ENCODE measurements at places on chromosomes 11 and 22.

DNA sequence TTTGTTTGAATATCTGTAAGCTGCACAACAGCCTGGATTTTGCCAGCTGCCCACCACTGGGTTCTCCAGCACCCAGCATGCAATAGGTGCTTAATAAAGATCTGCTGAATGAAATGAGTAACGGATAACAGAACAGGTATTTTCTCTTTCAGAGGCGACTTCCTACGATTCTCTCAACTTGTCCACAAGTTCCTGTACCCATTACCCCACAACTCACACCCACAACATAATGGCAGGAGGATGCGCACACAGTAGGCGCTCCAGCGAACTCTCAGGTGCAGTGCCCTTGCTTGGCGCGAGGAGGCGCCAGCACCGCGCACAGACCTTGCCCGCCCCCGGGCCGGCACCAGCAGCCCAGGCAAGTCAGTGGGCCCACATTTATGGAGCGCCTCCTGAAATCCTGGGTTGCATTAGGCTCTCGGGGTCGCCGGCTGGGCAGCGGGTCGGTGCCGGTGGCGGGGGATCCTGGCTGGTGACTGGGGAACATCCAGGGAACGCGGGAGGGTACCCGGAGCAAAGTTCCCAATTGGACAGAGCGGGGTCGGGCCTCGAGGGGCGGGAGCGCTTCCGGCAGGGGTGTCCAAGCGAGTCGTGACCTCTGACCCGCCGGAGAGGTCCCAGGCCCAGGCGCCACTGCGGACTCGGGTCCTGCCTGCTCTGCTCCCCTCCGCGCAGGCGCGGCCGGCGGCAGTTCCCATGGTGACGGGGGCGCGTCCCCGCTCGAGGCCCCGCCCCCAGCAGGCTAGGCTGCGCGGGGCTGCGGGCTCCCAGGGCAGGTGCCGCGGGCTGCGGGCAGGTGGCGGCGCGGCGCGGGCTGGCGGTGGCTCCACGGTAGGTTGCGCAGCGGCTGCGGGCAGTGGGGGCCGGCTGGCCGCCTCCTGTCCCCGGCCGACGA is at the start of gene KIAA1671:
KIAA1671 (plus strand) TSS at position 775 of the 895 bp plus-strand sequence. CDS start 75,284 bp downstream, outside the sequence.
- peak; percentile 96 for DNase-seq

DNA sequence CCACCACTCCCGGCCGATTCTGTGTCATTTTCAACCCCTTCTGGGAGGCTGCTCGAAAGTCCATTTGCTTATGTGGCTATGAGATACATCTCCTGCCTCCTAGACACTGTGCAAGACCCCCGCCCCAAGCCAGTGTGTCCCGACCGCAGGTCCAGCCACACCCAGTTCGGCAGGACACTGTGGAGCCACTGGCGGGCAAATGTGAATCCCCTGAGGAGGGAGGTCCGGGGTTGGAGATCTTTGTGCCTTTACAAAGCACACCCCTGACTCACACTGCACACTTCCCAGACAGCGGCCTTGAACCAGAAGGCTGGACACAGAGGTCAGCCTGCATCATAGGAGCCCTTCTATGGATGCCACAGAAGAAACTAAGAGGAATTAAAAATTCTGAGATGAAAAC is 17.4 kb downstream of the FXYD6 start:
- DNase-seq, result no peak

GRCh38 chr11:109677876-109678275 is 255.9 kb downstream of the C11orf87 start:
- DNase-seq, result no peak

- DNase-seq, result no peak
Observed at GRCh38 chr11:1827931-1828330, 6.9 kb upstream of the SYT8 start.

DNA sequence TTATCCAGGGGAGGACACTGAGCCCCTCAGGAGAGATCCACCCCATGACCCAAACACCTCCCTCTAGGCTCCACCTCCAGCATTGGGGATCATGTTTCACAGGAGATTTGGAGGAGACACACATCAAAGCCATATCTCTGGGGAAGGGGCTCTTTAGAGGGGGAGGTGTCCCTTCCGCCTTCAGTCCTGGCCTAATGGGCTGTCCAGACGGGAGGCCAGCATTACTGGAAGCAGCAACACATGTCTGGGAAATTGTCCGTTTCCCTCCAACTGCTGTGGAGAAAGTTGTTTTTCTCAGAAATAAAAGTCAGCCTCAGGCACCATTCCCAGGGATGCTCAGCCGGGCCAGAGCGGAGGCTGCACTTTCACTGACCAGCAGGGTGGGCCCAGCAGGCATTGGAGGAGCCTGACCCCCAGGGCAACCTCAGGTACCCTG is 9.5 kb downstream of the CACNA1I start:
- no peak for DNase-seq

GRCh38 chr11:79199729-79200354 is 241.0 kb downstream of the TENM4 start:
- DNase-seq, result no peak

DNA sequence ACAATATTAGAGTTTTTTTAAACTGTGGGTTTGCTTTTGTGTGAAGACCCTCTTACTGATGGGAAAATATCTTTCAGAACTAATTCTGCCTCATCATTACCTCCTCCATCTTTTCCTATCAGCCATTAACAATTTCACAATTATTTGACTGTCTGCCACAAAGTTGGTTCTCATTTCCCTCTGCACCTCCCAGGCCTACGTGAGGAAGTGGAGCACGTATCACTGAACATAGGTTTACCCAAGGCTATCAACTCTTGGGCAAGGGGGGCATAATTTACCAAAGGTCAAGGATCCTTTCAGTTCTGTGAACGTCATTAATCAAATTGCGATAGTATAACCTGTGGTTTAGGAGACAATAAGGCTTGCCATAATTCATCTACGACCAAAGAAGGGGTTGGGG is 60.0 kb downstream of the LIF start:
- DNase-seq, result no peak

- DNase-seq, result no peak
Observed at GRCh38 chr11:14386895-14387480, 28.0 kb upstream of the RRAS2 start.

DNA sequence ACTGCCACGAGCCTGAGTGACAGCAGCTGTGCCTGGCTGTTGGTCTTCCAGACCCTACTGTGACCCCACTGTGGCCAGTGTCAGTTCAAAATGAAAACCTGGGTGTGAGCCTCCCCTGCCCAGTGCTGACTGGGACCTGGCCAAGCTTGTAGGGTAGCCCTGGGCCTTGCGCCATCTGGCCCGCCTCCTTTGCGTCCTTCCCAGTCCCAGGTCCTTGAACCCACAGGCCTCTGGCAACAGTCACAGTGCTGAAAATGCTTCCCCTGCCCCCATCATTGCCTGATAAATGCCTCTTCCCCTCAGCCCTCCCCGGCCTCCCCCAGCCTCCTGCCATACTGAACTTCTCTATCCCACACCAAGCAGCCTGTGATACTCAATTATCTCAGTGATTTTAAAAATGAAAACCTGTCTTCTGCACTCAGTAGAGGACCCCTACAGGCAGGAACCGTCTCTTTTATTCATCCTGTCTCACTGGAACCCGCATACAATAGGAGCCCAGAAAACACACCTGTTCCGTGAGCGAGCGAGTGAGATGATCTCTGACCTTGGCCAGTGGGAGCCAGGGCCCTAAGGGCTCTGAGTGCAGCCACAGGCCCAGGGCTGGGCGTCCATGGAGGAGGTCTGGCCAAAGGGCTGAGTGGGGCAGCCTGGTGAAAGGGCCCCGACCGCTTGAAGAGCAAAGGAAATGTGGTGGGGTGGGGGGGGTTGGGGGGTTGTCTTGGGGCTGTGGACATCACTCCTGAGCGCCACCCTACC is 49.7 kb upstream of the TTLL12 start:
- DNase-seq, result no peak

DNA sequence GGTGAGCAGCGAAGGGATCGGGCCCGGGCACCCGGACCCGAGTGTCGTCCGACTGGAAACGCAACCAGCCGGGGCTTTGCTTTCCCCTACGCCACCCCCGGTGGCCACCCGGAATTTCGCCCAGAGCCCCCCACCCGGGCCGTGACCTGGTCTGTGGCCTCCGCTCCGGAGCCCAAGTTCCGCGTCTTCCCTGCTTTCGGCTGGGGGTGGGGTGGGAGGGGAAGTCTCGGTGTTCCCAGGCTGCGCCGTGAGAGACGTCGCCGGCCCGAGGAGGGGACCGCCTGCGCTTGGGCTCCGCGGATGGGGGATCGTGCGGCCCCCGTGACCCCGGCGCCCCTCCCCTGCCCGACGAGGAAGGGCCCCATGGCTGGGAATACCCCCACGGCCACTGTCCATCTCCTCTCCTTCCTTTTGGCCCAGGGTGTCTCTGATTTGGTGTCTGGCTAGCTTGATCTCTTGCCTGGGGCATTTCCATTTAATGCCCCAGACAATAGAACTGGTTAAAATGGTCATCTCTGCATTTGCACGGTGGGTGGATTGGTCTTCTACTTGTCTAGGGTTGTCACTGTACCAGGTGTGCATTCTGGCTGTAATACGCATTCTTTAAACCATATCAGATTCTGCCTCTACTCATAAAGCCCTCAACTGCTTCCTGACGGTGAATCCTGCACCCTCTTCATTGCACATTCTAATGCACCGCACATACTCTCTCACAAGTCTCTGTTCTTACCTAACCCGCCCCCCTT is 789 bp downstream of the SIK2 start:
- peak; percentile 48 for DNase-seq

DNA sequence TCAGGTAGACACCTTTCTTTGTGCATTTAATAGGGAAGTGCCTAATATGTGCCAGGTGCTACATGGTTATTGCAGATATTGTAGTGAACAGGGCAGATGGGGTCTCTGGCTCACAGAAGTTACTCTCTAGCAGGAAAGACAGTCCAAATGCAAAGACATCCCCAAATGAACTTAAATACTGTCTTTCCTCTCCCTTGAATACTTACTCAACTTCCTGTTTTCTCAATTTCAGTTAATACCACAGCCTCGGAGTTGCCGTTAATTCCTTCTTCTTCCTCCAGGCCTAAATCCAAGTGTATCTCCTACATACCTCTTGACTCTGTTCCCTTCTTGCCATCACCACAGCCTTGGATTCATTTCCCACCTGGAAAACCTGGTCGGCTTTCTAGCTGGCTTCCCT is 134.3 kb upstream of the SESN3 start:
- DNase-seq, result no peak

DNA sequence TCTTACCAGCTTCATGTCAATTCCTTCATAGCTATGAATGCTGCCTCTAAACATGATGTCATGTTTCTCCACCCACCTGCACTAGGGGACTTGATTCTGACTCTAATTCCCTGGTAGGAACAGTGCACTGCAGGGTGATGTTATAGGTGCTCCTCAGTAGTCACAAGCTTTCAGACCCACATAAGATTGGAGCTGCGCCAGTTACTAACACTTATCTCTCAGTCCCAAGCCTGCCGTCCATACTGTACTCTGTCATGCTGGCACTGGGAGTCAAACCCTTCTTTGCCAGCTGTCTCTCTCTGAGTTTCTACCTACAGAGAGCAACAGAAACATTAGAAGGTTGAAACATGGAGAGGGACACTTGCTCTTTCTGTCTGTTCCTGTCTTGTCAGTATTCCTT is 5.5 kb downstream of the OR56A1 start:
- no peak for DNase-seq

- DNase-seq, result no peak
Observed at GRCh38 chr11:82791779-82792178, 58.1 kb upstream of the FAM181B start.

- peak; percentile 51 for DNase-seq
Observed at GRCh38 chr11:36500315-36500721, 9.8 kb downstream of the TRAF6 start.

- no peak for DNase-seq
Observed at GRCh38 chr22:20779014-20779817, 5.3 kb downstream of the SERPIND1 start.

- no peak for DNase-seq
Observed at GRCh38 chr11:7030836-7031235, 10.6 kb downstream of the NLRP14 start.

- no peak for DNase-seq
Observed at GRCh38 chr11:114310095-114310494, 13.9 kb downstream of the NNMT start.

GRCh38 chr11:7603031-7603781 is 70.1 kb downstream of the CYB5R2 start:
- DNase-seq, result no peak

DNA sequence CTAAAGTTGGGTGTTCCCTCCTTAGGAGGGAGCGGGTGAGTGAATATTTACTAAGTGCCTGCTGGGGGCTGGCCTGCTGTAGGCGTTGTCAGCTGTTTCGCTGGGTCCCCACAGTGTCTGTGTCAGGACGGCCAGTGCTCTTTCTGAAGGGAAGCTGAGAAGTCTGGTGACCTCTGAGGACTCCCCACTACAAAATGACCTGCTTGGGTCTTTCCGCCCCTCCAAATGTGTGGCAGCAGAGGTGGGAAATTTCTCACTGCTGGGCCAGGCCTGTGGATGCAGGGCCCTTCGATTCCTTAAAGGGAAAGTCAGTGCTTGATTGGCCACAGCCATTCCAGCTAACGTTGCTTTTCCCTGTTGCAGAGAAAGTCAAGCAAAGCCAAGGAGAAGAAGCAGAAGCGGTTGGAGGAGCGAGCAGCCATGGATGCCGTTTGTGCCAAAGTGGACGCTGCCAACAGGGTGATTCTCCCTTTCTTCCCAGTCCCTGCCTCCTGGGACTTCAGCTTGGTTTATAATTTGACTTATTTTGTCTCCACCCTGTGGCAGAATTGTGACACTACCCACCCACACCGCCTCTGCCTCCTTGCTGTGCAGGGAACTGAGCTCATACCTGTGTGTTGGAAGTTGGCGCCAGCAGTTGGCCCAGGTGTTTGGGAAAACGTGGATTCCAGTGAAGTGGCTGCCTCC is 6.8 kb downstream of the NAA40 start:
- peak; percentile 68 for DNase-seq

DNA sequence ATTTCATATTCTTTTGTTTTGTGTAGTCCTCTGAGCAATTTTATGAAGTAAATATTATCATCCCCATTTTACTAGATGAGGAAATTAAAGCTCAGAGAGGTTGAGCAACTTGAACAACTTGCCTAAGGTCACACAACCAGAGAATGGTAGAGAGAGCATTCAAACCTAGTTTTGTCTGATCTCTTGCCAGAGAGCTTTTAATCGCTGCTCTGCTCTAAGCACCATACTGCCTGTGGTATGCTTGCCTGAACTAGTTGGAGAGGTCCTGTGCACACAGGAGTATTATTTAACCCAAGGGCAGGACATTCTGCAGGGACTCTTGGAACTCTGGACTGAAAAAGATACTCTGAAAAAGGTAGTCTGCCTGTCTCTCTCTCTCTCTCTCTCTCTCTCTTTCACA is 38.5 kb downstream of the TRAF6 start:
- DNase-seq, result no peak

GRCh38 chr11:8228231-8228630 is 35.4 kb downstream of the LMO1 start:
- no peak for DNase-seq

DNA sequence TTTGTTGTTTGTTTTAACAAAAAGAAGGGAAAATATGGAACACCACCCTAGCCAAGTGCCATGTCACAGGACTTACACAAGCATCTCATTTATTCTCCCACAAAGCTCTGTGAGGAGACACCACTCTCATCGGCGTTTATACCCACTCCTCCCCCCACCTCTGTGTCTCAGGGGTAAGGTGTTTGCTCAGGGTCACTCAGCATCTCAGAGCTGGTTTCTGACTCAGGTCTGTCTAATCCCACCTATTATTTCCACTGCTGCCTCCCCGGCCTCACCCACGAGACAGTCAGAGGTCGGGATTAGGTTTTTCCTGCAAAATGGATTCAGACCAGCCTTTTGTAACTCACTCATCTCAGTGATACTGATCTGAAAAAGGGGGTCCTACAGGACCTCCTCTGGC is 786.0 kb downstream of the OPCML start:
- no peak for DNase-seq

All from GM13976 (cell line).